ENCODE measurements at places on chromosomes 11 and 22. TPM values are rescaled to one million over a fixed set of nuclear protein-coding genes. Genes with fewer than 3 reads are reported as not detected.

The C22orf42 gene
- not detected for polyA plus RNA-seq

The FJX1 gene
- 15.0 TPM for polyA plus RNA-seq

DNA sequence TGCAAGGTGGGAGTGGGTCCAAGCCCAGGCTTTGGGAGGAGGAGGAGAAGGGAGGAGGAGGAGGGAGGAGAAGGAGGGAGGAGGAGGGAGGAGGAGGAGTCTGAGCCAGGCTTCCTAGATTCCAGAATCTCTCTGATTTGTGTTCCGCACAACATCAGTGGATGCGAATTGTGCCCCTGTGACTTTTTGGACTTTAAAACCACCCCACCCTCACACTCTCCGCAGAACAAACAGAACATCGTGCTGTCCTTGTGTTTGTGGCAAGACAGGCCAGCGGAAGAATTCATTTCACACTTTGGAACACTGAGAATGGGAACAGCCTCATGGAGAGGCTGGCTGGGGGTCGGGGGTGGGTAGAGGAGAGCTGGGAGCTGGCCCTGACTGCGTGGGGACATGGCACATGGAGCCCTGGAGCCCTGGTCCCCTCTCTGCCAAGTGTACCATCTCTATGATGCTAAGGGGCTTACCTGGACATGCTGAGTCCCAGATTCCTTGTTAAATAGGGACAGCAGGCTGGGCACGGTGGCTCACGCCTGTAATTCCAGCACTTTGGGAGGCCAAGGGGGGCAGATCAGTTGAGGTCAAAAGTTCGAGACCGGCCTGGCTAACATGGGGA lies 16.4 kb upstream of the SHANK2 start:
- no peak for DNase-seq

- no peak for DNase-seq
Observed at GRCh38 chr11:93504110-93505095, 38.8 kb downstream of the SMCO4 start.

GRCh38 chr11:119178166-119178680 lies 7.1 kb upstream of the NHERF4 start:
- DNase-seq = no peak

All from left kidney (tissue), 8 donors.